Pancreas (tissue), 10 donors: ENCODE measurements at places on chromosomes 16 and 17.

- no peaks in the 10 kb centered on the region for H3K4me1 ChIP-seq
- H3K27ac ChIP-seq, result no peak overlapping the region
- H3K36me3 ChIP-seq, result no peaks in the 10 kb centered on the region
Measured at GRCh38 chr17:14471052-14471451, 170.2 kb downstream of the HS3ST3B1 start.

- H3K4me1 ChIP-seq, result no peaks in the 10 kb centered on the region
- no peak for DNase-seq
- no peaks in the 10 kb centered on the region for H3K27me3 ChIP-seq
- H3K36me3 ChIP-seq, result no peaks in the 10 kb centered on the region
- no peak overlapping the region for H3K27ac ChIP-seq
Measured at GRCh38 chr16:7508656-7509055, 176.0 kb downstream of the RBFOX1 start.

DNA sequence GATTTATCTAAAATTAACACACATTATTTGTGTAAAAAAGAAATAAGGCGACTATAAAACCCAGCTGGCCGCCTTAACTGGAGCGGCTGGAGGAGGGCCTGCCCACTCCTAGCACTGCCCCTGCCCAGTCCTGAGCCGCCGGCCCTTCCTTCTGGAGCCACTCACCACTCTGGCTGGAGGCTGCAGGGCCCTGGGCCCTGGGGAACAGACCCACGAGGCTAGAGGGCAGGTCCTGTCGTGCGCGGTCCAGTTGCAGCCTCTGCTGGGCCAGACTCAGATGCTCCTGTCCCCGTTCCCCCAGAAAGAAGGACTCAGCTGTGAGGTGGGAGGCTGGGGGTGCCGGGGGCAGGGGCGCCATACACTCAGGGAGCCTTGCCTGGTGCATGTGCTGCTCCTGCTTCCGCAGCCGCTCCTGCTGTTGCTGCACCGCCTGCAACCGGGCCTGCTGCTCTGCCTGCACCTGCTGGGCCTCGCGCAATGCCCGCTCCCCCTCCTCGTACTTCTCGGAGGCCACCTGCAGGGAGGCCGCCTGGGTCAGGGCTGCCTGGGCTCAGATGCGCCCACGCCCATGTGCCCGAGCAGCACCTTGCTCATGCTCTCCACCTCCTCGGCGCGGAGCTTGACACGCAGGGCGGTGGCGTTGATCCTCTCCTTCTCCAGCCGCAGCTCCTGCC is 9.0 kb upstream of the MRPL38 start:
- no peaks in the 10 kb centered on the region for H3K36me3 ChIP-seq
- no peak for DNase-seq
- no peak overlapping the region for H3K4me3 ChIP-seq

GRCh38 chr16:47503936-47504335 is 42.8 kb downstream of the PHKB start:
- no peak for DNase-seq
- no peak overlapping the region for H3K4me3 ChIP-seq
- H3K4me1 ChIP-seq, result no peaks in the 10 kb centered on the region
- H3K27ac ChIP-seq, result no peak overlapping the region

DNA sequence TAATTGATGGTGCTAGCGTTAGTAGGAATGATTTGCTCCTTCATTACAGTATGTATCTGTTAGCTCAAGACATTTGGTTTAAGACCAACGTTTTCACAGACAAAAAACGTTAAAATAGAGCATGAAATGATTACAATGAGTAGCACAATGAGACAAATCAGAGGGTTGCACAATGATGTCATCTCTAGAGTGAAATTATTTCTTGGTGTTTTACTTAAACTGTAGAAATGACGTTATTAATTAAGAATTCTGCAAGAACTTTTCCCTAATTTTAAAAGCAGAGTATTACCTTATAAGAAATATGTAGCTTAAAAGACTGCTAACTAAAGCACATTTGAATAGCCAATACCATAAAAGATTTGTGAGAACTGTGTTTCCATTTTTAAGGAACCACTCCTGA is 373.4 kb upstream of the KIF2B start:
- no peak overlapping the region for H3K4me3 ChIP-seq
- no peak for DNase-seq
- no peaks in the 10 kb centered on the region for H3K4me1 ChIP-seq
- H3K27me3 ChIP-seq, result no peaks in the 10 kb centered on the region
- no peak overlapping the region for H3K27ac ChIP-seq

DNA sequence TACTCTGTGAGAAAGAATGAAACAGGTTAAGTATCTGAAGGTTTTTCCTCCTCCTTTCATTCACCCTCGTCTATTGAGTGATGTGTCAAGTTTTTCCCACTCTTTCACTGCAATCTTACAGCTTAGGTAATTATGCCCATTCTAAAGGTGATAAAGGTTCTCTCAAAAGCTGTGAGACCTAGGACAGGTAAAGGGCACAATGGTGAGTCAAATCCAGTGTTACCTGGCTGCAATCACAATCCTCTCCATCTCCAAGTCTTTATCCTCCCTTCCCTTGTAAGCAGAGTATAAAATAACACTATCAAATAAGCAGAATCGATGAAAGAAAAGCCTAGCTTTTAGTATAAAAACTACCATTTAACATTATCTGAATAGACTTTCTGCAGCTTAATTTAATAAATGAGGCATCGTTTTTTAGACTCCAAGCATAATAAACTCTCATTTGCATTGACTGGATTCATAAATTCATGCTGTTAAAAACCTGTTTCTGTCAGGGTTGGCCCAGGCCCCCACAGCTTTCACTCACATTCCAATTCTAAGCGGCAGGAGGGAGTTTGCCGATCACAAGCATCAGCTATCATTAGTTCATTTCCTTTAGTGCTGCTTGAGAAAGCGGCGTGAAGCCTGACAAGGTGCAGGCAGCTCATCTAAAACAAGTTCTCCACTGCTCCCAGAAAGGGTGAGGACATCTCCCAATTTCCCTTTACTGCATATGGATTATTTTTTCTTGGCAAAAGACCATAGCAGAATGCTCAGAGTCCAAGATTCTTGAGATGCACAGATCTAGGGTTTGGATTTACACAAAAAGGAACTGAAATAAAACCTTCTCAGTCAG is 67.8 kb downstream of the CDH8 start:
- H3K36me3 ChIP-seq, result no peaks in the 10 kb centered on the region
- H3K27ac ChIP-seq, result no peak overlapping the region
- H3K4me1 ChIP-seq, result no peaks in the 10 kb centered on the region
- no peaks in the 10 kb centered on the region for H3K27me3 ChIP-seq
- H3K4me3 ChIP-seq, result no peak overlapping the region

DNA sequence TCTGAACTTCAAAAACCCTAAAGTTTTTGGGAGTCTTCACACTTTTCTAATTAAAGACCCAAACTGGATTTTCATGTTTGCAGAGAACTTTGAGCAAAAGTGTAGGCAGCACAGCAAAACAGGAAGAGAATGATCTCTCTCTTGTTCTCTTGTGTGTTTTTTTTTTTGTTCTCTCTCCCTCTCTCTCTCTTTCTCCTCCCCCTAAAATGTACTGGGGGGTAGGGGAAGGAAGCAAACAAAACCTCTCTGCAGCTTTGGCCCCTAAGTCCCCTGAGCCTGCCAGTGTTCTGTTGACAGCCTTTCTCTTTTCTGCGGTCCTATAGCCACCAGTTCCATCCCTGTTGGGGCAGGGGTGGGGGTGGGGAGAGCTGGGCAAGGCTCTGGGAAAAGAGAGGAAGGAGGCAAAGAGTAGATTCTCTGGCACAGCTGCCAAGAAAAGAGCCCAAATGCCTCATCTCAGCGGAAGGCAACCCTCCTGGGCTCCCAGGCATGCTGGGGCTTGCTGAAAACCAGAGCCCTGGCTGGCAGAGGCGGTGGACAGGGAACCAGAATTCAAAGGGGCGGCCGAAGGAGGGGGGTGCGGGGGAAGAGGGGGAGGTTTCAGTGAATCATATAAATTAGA is 295.3 kb downstream of the SOX9 start:
- peaks cover 29% of the 10 kb centered on the region for H3K4me1 ChIP-seq
- H3K4me3 ChIP-seq, result no peak overlapping the region
- H3K27me3 ChIP-seq, result no peaks in the 10 kb centered on the region
- H3K27ac ChIP-seq, result no peak overlapping the region

DNA sequence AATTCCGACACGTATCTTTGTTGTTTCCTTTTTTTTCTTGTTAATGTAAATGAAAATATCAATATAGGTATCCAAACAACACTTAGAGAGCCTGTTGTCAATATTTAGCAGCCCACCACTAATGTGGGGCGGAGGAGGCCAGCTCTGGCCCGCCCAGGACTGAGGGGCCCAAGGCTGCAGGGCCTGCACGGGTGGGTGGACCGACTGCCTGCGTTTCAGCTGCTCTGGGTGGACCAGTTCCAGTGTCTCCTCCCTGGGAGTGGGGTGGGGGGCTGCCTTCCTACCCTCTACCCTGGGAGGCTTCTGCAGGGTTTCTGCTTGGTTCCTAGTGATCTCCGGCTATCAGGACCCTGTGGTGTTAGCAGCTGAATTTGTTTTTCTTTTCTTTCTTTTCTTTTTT is 15.9 kb upstream of the ADGRG1 start:
- H3K4me3 ChIP-seq, result no peak overlapping the region
- no peaks in the 10 kb centered on the region for H3K27me3 ChIP-seq
- no peak overlapping the region for H3K27ac ChIP-seq
- no peak for DNase-seq

GRCh38 chr16:27950206-27950887 is 113.2 kb downstream of the GSG1L start:
- no peak for DNase-seq
- H3K27ac ChIP-seq, result no peak overlapping the region
- no peak overlapping the region for H3K4me3 ChIP-seq
- H3K27me3 ChIP-seq, result no peaks in the 10 kb centered on the region
- no peaks in the 10 kb centered on the region for H3K4me1 ChIP-seq

DNA sequence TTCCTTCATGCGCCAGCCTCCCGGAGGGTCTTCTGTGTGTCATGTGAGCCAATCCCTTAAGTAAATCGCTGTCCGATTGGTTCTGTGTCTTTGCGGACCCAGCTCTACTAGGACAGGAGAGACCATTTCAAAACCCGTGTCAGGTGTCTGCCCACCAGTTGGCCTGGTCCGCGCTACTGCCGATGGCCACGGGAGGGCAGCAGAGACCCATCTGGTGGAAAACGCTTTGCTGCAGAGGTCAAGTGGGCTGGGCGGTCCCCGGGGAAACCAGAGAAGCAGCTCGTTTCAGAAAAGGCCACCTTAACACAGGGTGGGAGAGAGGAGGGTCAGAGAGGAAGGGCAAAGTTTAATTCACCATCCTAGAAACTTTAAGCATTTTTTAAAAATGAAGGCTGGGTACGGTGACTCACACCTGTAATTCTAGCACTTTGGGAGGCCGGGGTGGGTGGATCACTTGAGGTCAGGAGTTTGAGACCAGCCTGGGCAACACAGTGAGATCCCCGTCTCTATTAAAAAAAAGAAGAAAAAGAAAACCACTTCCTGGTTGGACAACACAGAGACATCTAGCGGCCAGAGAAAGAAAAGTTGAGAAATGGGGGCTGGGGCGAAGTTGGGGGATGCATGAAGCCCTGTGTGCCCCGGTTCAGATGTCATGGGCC is 2.8 kb upstream of the CIBAR2 start:
- DNase-seq, result peak; percentile 82
- no peaks in the 10 kb centered on the region for H3K4me1 ChIP-seq
- H3K36me3 ChIP-seq, result no peaks in the 10 kb centered on the region
- peak overlapping the region; percentile 2 for H3K4me3 ChIP-seq
- H3K27ac ChIP-seq, result peak overlapping the region; percentile 61

DNA sequence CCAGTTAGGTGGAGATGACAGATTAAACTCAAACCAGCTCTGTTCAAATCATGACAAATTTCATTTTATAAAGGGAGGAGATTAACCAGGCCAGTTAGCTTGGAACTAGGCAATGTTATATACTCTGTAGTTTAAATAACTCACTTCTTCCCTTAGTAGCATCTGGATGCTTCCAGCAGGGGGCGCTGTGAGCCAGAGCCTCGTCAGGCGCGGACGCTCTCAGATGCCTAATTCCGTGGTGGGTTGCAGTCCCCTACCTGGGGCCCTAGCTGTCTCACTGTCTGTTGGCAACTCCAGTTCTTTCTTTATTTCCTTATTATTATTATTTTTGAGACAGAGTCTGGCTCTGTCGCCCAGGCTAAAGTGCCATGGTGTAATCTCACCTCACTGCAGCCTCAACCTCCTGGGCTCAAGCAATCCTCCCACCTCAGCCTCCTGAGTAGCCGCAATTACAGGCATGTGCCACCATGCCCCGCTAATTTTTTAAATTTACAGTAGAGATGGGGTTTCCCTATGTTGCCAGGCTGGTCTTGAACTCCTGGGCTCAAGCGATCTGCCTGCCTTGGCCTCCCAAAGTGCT is 17.3 kb upstream of the WFDC1 start:
- no peaks in the 10 kb centered on the region for H3K36me3 ChIP-seq
- no peaks in the 10 kb centered on the region for H3K27me3 ChIP-seq
- DNase-seq, result peak; percentile 11
- no peak overlapping the region for H3K27ac ChIP-seq
- H3K4me1 ChIP-seq, result no peaks in the 10 kb centered on the region

DNA sequence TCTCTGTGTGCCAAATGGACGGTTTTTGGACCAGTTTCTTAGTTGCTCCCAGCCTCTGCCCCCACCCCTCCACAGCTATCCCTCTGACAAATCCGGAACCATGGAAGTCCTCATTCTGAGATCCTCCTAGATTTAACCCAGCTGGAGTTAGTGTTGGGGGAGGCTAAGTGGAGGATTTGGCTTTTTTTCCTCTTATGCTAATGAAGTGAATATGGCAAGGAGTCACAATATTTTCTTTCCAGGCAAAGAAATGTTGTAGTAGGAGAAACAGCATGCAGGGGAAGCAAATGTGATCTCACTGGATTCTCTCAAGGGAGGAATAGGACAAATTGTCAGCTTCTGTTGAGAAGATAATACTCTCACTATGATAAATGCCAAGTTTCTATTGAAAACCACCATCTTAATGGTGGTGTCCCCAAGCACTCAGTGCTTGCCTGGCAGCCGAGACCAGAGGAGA is 159.5 kb downstream of the MSI2 start:
- DNase-seq, result no peak
- no peaks in the 10 kb centered on the region for H3K4me1 ChIP-seq
- H3K27me3 ChIP-seq, result no peaks in the 10 kb centered on the region
- H3K27ac ChIP-seq, result no peak overlapping the region
- H3K4me3 ChIP-seq, result no peak overlapping the region
- no peaks in the 10 kb centered on the region for H3K36me3 ChIP-seq

- no peaks in the 10 kb centered on the region for H3K36me3 ChIP-seq
- DNase-seq, result no peak
- no peaks in the 10 kb centered on the region for H3K27me3 ChIP-seq
- H3K27ac ChIP-seq, result no peak overlapping the region
- no peak overlapping the region for H3K4me3 ChIP-seq
Measured at GRCh38 chr17:38687286-38687685, 12.5 kb upstream of the EPOP start.

GRCh38 chr17:28113269-28113668 is 70.8 kb downstream of the NLK start:
- H3K4me3 ChIP-seq, result no peak overlapping the region
- DNase-seq, result no peak
- H3K27ac ChIP-seq, result no peak overlapping the region
- H3K36me3 ChIP-seq, result no peaks in the 10 kb centered on the region

- no peaks in the 10 kb centered on the region for H3K36me3 ChIP-seq
- no peaks in the 10 kb centered on the region for H3K4me1 ChIP-seq
- DNase-seq, result no peak
- H3K27ac ChIP-seq, result no peak overlapping the region
- H3K4me3 ChIP-seq, result no peak overlapping the region
- no peaks in the 10 kb centered on the region for H3K27me3 ChIP-seq
Measured at GRCh38 chr17:6021011-6021400, 49.2 kb upstream of the WSCD1 start.
